ENCODE measurements at places on chromosomes 2 and 18.
A peak's percentile ranks its signal among the peaks of the same experiment; 100 is the strongest.

DNA sequence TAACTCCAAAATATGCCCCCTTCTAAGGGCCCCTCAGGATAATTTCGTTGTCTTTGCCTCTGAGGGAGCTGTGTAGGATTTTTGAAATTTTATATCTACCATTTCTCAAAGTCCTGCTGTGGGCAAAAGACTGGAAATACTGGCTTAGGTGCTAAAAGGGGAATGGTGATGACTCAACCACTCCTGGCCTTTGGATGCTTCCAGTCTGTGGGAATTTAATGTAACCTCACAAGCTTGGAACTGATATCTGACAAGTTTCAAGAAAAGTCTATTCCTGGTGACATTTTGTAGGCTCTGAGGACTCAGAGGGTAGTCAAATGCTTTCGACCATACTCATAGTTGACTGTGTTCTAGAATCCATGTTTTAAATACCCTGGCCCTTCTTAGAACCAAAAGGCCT is 3.4 kb upstream of the APCDD1 start:
- no peak for DNase-seq

DNA sequence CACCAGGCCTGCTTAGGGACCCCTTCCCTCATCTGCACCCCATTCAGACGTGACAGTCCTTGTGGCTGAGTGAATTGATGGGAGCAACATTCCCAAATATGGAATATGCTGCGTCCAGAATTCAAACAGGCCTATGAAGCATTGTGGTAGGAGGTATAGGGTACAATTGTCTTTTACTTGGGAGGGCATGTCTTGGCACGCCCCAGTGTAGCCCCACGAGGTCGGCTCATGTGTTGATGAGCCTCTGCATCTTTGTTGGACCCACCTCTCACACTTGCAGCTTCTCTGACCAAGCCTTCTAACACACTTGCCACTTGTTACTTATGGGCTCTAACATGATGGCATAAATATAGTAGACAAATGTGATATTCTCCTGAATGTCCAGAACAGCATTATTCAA is 1.6 kb downstream of the TIMM21 start:
- no peak for DNase-seq

- no peak for DNase-seq
Measured at GRCh38 chr2:223416815-223417610, 185.1 kb downstream of the SCG2 start.

DNA sequence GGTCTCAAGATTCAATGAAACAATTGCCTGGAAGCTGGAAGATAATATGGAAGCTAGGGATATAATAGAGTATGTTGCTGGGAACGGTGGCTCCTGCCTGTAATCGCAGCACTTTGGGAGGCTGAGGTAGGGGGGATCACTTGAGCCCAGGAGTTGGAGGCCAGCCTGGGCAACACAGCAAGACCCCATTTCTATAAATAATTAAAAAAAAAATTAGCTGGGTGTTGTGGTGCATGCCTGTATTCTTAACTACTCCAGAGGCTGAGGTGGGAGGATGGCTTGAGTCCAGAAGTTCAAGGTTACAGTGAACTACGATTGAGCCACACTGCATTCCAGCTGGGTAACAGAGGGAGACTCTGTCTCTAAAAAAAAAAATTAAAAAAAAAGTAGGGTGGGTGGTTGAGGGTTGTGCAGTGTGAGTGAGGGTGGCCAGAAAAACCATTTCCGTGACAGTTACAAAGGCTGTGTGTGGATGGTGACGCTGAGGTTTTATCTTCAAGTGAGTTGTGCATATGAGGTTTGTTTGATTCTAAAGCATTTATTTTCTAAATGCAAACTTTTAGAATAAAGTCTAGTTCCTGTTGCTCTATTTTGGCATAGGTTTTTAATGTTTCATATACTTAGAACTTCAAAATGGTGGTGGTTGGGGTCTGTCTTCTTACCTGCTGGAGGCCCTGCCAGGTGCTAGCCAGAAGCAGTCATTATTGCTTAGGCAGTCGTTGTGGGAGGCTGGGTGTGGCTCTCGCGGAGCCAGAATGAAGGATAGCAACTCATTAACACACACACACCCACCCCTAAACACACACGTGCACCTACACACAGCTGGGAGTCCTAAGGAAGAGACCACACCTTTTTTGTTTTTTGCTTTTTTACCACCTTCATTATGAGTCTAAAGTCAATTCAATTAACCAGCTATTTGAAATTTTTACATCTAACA is 4.7 kb upstream of the IL1R2 start:
- no peak for DNase-seq

GRCh38 chr2:138602166-138602460 is 100.5 kb downstream of the SPOPL start:
- DNase-seq = no peak

DNA sequence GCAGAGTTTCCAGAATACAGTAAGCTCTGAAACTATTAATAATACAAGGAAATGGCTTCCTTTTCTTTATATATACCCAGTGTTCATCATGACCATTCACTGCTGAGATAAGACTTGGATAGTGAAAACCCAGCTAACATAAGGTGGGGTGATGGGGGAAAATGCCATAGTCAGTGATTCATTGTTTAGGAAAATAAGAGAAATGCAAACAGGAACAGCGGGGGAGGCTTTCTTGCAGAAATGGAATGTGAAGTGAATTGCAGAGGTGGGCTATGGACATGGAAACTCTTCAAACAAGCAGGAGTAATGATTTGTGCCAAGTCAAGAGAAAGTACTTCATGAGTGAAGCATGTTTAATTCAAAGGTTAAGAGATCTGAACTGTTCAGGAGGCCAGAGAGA is 519.4 kb downstream of the TDRD15 start:
- DNase-seq = no peak

DNA sequence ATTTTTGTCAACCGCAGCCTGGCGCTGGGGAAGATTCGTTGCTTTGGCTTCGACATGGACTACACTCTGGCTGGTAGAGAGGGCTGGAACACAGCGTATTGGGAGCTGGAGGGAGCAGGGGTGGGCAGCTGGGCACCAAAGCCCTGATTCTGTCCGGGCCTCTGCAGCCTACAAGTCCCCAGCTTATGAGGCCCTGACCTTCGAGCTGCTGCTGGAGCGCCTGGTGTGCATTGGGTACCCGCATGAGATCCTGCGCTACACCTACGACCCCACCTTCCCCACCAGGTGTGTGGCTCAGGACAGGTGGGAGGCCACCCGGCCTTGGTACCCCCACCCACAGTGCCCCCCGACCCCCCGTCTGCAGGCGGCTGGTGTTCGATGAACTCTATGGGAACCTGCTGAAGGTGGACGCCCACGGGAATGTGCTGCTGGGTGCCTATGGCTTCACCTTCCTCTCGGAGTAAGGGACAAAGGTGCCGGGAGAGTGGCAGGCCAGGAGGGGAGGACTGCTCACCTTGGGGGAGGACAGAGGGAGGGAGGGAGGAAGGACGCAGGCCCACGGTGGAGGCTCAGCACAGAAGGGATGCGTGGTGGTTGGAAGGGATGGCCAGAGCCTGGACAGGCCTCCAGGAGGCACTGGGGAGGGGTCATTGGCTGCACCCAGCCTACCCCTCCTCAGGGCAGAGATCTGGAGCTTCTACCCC is 1.2 kb downstream of the NT5DC4 start:
- no peak for DNase-seq

DNA sequence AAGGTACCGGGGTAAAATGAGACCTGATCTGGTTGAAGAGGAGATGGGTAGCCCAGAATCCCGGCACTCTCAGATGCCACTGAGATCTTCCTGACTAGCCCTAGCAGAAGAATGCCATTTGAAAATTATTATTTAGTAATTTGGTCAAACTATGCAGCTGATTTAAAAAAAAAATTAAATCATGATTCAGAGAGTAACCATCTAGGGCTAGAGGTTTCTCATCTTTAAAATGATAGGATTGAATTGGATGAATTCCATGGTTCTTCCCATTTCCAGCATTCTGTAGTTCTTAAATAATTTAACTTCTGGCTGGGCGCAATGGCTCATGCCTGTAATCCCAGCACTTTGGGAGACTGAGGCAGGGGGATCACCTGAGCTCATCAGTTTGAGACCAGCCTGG is 106.1 kb downstream of the MYO1B start:
- DNase-seq = no peak

GRCh38 chr2:127081826-127082633 is 24.9 kb downstream of the BIN1 start:
- peak; percentile 78 for DNase-seq

- no peak for DNase-seq
Measured at GRCh38 chr2:176123411-176124109, 1.0 kb downstream of the HOXD9 start.

DNA sequence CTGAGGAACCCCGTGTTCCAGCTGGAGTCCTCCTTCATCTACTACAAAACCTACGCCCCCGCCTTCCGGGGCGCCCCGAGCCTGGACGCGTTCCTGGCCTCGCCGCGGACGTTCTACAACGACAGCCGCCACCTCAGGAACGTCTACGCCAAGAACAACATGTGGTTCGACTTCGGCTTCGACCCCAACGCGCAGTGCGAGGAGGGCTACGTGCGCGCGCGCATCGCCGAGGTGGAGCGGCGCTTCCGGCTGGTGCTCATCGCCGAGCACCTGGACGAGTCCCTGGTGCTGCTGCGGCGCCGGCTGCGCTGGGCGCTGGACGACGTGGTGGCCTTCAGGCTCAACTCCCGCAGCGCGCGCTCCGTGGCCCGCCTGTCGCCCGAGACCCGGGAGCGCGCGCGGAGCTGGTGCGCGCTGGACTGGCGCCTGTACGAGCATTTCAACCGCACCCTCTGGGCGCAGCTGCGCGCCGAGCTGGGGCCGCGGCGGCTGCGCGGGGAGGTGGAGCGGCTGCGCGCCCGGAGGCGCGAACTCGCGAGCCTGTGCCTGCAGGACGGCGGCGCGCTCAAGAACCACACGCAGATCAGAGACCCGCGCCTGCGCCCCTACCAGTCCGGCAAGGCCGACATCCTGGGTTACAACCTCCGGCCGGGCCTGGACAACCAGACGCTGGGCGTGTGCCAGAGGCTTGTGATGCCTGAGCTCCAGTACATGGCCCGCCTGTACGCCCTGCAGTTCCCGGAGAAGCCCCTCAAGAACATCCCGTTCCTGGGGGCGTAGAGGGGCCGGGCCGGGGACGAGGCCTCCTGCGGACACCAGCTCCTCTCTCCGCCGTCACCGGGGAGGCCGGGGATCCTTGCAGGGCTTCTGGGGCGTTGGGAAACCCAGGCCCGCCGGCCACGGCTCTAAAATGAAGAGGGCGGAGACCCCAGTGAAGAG is 5.3 kb upstream of the NEU4 start:
- peak; percentile 44 for DNase-seq

GRCh38 chr18:60417946-60418345 is 45.4 kb upstream of the MC4R start:
- no peak for DNase-seq

DNA sequence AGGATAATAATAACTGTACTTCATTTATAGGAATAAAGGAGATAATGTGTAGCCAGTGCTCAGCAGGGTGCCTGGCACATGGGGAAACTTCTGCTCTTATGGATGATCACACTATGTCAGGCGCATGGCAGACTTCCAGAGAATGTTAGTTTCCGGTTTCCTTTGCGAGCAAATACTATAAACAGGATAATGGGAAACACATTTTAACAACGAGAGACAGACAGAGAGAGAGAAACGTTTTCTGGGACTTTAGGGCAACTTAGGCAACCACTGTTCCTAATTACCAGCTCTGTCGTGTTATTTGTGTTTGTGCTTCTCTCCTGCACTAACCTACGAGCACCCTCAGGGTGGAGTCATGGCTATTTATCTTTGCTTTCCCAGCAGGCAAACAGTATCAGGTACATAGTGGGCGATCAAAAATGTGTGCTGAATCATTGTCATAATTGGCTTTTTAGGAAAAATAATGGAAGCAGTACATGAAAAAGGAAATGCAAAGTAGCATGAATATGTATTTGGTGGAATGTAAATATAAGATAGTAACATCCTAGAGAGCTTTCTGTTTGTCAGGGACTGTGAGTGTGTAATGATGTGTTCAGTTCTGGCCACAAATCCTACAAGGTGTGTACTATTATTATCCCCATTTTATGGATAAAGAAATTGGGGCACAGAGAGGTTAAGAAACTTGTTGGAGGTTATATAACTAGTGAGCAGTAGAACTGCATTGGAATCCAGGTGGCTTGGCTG is 36.8 kb upstream of the IGFBP2 start:
- DNase-seq = no peak

- no peak for DNase-seq
Measured at GRCh38 chr2:178367344-178367743, 83.6 kb downstream of the PRKRA start.

- DNase-seq = no peak
Measured at GRCh38 chr2:123648956-123649355, 376.1 kb upstream of the CNTNAP5 start.

DNA sequence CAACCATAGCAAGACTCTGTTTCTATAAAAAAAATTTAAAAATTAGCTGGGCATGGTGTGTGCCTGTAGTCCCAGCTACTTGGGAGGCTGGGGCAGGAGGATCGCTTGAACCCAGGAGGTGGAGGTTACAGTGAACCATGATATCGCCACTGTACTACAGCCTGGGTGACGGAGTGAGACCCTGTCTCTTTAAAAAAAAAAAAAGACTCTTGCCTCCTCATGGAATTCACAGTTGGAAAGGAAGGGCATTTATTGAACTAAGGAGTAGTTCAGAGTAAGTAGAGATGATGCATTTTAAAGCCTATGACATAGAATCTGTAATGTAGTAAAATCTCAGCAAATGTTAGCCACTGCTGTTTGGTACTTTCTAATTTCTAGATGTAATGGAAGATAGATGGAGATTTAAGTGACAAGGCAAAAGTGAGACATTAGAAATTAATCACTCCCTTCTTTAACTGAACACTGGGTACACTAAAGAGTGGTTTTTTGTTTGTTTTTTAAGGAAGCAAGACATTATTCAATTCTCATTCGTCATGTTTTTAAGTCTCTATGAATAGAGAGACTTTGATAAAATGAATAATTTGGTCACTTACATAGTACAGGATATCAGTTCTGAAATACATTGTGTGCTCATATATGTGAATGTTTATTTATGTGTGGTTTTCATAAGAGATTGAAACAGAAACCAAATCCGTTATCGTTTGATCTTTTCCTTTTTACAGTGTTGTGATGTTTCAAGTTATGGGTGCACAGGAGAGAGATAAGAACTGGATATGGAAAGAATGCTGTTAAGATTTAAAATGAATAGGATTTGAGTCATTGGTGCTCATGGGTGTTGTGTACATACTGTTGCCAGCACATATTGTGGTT is 186.1 kb upstream of the STON1 start:
- peak; percentile 27 for DNase-seq

DNA sequence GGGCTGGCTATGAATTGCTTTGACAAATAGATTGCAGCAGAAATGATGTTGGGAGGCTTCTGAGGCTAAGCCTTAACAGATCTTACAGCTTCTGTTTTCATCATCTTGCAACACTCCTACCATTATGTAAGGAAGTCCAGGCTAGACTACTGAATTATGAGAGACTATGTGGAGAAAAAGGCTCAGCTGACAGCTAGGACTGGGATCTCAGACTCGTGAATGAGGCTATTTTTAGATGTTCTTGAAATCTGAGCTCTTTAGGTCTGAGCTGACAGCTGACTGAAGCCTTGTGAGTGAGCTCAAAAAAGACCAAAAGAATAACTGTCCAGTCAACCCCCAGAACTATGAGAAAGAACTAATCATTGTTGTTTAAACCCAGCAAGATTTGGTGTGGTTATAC is 70.3 kb downstream of the VWC2L start:
- DNase-seq = peak; percentile 67

- no peak for DNase-seq
Measured at GRCh38 chr2:172739661-172740266, 4.1 kb downstream of the RAPGEF4 start.

GRCh38 chr2:120495586-120495985 is 149.7 kb downstream of the INHBB start:
- no peak for DNase-seq
